Fibroblast of the aortic adventitia (primary cell): ENCODE measurements at places on chromosomes 7 and 10. TPM values are rescaled to one million over a fixed set of nuclear protein-coding genes. Genes with fewer than 3 reads are reported as not detected.

Gene EBF3
- total RNA-seq, result 5.2 and 14.7 TPM in 2 replicates

GRCh38 chr10:107492389-107492788, 327.9 kb upstream of the SORCS1 start:
- no peak for DNase-seq

DNA sequence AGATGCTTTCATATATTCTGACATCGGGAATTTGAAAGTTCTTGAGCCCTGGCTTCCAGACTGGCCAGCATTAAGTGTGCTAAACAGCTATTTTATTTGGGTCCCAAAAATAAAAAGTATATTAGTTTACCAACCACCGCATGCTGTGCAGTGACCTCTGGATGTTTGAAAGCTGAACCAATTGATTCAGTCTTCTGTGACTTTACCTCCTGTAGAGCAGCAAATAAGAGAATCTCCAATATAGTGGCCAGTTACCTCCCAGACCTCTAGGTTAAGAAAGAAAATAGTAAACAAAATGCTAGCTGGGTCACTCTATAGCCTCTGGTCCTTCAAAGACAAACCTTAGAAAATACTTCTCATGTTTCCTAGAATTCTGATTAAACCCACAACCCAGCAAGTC, 424.6 kb upstream of the NFE2L3 start:
- DNase-seq, result no peak

Gene SLC29A4
- 0.49 and 0.90 TPM in 2 replicates for total RNA-seq

GRCh38 chr10:33706746-33707145, 372.3 kb upstream of the NRP1 start:
- DNase-seq, result peak; percentile 87

Gene SFRP5
- not detected in 2 replicates for total RNA-seq

GRCh38 chr10:17533731-17534130, 79.3 kb upstream of the ST8SIA6 start:
- DNase-seq, result peak; percentile 19

DNA sequence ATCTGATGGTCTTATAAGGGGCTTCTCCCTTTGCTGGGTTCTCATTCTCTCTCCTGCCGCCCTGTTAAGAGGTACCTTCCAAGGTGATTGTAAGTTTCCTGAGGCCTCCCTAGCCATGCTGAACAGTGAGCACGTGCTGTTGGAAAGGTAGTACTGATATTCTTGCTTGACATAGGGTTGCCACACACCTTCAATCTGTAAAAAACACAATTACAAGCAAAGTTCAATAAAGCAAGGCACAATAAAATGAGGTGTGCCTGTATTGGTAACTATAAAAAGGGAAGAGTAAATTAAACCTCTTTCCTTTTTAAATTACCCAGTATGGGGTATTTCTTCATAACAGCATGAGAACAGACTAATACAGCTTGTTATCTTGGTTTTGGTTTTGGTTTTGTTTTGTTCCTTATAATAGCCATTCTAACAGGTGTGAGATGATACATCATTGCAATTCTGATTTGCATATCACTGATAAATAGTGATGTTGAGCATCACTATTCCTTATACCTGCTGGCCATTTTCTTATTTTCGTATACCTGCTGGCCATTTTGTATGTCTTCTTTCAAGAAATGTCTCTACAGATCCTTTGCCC, 164.9 kb upstream of the TRIM24 start:
- no peak for DNase-seq

GRCh38 chr7:158587162-158588084, at the start of gene PTPRN2:
Gene PTPRN2 (minus strand): TSS chr7:158587823.
- DNase-seq, result peak; percentile 39

Gene IKZF1
- total RNA-seq, result not detected in 2 replicates

DNA sequence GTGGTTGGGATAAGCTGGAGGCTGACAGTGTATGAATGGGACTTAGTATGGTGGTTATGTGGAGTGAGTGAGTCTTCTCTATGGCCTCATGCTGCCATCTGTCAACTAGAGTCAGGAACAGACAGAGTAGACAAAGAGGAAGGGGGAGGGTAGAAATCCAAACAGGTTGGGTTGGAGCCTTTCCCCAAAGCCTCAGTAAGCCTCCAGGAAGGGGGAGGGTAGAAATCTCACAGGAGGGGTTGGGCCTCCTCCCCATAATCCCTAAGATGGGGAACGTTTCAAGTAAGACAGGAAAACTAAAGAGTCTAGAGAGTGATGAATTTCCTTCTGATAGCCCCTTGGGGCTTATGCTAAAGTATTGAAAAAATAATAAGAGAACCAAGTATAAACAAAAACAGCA, 2.0 kb upstream of the AKR1B15 start:
- DNase-seq, result no peak

Gene SLC13A4
- 0.99 and 3.3 TPM in 2 replicates for total RNA-seq

DNA sequence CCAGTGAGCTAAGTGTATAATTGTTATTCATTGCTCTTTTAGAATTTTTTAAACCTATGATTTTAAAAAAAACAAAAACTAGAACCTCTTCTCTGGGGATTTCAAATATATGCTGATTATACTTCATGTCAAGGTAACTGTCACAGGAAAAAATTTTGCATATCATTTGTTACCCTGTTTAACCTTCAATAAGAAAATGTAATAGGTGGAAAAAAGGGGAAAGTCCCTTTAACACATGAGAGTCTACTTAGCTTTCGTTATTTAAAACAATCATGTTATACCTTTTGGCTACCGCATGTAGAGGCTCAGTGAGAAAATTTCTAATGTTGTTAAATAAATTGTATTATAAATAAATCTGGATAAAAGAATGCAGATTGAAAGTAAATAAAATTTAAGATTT, 190.1 kb upstream of the AKR1E2 start:
- no peak for DNase-seq

- DNase-seq, result peak; percentile 28
Measured at GRCh38 chr10:126177417-126178030, 210.8 kb downstream of the ADAM12 start.

Gene EN2
- total RNA-seq, result under 0.01 TPM in 1 of 2 replicates, not detected in the other

Gene TMEM213
- total RNA-seq, result 0.33 TPM in 1 of 2 replicates, not detected in the other

- no peak for DNase-seq
Measured at GRCh38 chr10:1054684-1055083, 1.5 kb upstream of the WDR37 start.

DNA sequence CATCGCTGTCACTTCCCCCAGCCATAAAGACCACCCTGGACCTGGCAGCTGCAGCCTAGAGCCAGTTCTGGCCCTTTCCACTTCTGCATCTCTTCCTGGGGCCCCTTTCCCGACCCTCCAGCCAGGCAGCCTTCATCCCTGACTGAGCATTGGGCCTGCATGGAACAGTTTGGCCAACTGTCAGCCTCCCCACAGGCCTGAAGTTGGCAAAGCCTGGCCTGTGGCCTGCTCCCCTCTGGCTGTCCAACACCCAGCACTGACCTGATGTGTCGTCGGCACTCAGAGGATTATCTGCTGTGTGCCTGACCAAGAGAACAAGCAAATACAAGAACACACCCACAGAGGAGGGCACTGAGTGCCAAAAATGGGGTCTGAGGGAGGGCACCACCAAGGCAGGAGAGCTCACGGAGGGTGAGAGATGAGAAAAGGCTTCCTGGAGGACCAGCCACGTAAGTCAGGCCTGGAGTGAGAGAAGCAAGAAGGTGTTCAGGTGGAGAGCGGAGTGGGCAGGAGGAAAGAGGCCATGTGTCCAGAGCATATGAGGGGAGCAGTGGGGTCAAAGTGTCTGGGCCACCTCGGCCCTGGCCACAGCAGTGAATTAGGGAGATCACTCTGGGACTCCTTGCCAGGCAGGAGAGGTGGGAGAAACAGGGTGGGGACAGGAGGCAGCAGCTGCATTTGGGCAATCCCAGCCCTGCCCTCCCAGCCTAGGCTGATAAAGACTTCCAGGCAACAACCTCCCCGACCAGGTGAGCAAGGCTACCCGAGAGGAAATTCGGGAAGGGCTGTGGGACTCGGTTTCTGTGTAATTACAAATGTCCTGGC, 4.5 kb downstream of the GPRIN2 start:
- no peak for DNase-seq

Gene HGF
- 35.1 and 194 TPM in 2 replicates for total RNA-seq

Gene DPP6
- total RNA-seq, result not detected in 2 replicates

- no peak for DNase-seq
Measured at GRCh38 chr10:36647540-36647939, 477.9 kb upstream of the ANKRD30A start.

DNA sequence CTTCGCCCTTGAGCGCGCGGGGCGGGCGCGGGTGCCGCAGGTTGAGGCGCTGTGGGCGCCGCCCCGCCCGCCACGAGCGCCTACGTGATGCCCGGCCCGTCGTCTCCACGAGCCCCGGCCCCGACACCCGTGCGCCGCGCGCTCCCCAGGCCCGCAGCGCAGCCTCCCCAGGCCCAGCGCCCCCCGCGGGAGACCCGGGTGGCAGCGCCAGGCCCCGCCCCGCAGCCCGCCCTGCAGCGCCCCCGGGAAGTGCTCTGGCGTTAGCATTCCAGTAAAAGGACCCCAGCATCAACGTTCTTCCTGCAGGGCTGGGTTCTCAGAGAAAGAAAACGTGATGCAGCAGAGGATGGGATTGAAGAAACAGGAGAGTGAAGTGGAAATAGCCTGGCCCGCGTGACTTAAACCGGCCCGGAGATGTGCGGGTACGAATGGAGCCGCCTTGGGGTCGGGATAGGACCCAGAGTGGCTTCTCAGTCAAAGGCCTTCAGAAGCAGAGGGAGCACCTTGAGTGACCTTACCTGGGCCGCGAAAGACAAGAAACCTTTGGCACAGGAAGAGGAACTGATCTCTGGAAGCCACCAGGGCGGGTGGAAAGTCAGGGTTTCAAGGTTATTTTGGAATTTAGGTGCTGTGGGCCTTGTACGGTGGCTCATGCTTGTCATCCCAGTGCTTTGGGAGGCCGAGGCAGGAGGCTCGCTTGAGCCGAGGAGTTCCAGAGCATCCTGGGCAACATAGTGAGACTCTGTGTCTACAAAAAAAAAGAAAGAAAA, 1.8 kb downstream of the PFKP start:
- no peak for DNase-seq

DNA sequence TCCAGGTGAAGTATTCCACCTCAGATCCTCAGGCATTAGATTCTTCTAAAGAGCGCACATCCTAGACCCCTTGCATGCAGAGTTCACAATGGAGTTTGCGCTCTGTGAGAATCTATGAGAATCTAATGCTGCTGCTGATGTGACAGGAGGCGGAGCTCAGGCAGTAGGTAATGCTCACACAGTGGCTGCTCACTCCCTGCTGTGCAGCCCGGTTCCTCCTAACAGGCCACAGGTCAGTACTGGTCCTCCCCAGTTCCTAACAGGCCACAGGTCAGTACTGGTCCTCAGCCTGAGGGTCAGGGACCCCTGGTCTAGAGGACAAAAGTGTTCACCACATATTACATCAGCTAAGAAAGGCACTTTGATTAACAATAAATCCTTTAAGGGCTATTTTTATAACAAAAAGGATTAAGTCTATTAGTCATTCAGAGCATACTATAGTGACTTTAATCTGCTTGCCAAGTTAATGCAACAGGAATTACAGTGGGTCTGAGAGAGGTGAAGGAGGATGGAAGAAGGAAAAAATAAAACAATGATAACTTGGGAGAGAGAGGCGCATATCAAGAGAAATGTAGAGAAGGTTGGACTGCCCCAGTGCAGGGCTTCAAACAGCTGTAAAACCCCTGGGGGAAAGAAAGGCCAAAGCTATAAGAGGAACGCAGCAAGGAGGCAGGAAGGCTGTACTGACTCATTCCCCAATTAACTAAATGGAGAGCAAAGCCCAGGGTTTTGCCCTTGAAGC, 49.2 kb downstream of the CUL2 start:
- peak; percentile 84 for DNase-seq

- DNase-seq, result no peak
Measured at GRCh38 chr7:13846386-13846785, 143.1 kb downstream of the ETV1 start.

DNA sequence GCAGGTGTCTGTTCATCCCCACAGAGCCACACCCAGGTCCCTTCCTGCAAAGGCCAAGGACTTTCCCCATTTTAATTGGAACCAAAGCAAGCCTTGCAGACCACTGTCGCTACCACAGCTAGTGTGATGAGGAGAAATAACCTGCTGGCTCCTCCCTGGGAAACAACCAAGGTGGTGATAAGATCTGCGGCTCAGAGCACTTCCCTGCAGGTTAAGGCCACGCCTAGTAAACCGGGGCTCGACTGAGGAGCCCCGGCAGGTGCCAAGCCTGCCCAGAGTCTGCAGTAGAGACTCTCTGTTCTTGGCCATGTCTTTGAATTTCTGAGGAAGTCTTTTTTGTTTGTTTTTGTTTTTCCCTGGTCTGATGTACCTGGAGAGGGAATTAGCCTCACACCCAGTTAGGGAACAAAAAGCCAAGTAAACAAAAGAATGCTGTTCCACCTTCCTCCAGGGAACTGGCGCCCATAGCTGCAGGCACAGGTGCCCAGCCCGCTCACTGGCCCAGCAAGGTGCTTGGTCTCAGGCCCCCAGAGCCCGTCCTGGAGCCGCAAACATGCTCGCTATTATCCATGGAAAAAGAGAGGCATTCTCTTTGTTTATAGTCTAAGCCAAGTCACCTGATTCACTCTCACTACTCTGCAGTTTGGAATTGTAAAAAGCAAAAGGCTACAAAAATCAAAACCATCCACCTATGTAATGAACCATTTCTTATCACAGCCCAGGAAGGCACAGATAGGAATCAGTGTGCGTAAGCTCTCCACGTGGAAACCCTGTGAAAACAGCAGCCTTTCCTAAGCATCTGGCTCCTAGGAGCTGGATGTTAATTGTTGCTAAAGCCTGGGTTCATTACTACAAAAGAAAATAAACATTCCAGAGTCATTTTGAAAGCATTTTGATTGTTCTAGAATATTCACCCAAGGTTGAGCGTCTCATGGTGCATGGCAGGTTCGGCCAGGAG, 2.7 kb downstream of the GPR146 start:
- DNase-seq, result no peak

Gene ANXA8
- total RNA-seq, result 0.18 and 1.5 TPM in 2 replicates

DNA sequence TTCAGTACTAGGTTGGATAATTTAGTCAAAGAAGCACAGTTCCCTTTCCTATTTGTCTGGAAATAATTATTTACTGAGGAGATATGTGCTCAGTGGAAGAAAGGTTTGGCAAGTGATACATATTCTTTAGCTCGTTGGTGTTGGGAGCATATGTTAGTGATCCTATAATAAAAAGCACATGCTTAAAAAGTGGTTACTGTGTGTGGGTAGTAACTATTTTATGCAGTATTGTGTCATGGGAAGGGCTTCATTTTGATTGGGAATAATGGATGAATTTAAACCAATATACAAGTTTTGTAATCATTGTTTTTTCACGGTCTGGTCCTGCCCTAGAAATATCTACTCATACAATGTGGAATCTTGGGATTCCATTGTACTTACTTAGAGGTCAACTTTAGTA, 188.7 kb upstream of the PPP1R3A start:
- DNase-seq, result peak; percentile 73

DNA sequence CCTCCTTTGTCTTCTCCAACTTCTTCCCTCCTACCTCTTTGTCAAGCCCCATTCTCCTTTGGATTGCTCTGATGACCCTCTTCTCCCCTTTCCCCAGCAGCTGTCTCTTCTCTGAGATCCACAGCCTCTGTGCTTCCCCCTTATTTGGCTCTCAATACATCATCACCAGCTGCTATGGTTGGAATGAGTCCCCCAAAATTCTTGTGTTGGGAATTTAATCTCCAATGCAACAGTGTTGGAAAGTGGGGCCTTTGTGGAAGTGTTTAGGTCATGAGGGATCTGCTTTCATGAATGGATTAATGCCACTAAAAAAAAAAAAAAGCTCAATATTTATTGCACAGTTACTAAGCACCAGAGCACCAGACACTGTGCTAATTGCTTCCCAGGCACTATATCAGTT, 39.2 kb upstream of the FRMD4A start:
- DNase-seq, result no peak
